ENCODE measurements at places on chromosomes 5 and 9.

GRCh38 chr9:126502417-126503332 lies 111.1 kb upstream of the LMX1B start:
- DNase-seq, result no peak

DNA sequence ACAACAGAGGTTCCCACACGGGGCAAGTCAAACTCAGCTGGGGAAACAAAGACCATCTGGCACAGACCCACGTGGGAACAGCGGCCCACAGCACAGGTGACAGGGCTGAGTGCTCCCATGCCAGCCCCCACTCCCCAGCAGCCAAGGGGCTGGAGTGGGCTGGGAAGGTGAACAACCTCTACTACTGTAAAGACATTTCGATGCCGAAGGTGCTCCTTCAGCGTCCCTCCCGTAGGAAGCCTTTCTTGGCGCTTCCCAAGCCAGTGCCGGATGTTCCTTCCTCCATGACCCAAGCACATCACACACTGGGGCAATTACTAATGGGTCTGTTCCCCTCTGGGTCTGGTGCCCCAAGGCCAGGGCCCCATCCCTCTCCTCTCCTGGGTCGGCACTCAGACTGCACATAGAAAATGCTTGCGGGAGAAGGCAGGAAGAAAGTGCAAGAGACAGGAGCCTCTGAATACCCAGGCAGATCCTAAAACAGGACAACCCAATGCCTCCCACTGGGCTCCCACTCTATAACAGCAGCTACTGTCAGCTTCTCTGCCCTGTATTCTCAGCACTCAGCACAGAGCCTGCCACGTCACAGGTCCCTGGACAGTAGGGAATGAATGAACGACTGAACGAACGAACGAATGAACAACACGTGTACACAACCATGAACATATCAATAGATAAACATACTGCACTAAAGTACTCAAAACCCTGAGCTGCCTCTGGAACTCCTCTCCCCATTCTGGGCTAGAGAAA lies 77.0 kb upstream of the LRRTM2 start:
- no peak for DNase-seq

DNA sequence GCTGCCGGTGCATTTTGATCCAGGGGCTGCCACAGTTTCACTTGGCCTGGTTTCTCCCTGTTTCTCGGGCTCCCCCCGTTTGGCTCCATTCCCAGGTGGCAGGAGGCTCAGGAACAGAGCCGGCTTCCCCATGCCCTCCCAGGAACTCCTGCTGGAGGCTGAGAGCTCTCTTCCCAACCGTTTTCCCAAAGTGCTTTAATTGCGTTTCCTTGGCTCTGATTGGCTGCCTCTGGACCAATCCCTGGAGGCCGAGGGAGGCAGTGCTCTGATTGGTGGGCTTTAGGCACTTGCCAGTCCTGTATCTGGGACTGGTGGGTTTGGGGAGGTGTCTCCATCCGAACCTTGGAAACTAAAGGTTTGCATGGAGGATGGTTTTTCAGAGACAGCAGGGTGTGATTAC lies 4.9 kb downstream of the TSPAN17 start:
- no peak for DNase-seq

GRCh38 chr5:122863240-122863639 lies 17.8 kb downstream of the SNX24 start:
- DNase-seq, result no peak

DNA sequence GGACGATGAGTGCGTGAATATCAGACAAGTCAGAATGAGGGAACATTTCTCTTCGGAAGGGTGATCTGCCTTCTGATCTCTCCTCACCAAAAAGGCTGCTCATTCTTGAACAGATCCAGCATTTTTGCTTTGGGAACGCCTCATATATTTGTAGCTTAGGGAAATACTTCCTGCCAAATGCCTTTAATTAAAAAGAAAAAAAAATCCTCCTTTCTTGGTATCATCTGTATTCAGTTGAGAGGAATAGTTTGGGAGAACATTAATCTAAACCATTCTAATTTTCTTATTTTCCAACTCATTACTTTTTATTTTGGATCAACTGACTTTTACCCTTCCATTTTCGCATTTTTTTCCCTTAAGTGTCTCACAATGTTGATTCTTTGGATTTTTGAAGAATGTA lies 163.4 kb downstream of the SNX18 start:
- no peak for DNase-seq

GRCh38 chr9:9942764-9943424 lies 669.9 kb downstream of the PTPRD start:
- peak; percentile 12 for DNase-seq

DNA sequence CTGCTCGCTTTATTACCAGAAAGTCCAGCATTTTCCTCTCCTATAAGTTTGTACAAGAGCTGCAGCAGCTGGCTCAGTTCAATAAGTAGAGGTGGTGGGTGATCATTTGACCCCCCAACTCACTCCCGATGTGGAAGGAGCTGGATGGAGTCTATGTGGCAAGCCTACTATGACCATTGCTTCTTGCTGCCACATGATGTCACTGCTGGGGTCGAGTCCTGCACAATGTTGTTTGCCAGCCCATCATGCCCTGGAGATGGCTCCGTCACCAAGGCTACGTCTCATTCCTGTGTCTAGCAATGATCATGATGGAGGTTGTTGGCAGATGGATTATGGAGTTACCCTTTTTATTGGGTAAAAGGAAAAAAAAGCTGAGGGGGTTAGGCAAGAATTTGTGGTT lies 266.3 kb downstream of the PSAT1 start:
- DNase-seq, result no peak

GRCh38 chr5:153953411-153953810 lies 85.3 kb downstream of the FAM114A2 start:
- no peak for DNase-seq

GRCh38 chr9:136920734-136921231 lies 23.8 kb downstream of the FBXW5 start:
- DNase-seq, result no peak

- no peak for DNase-seq
Measured at GRCh38 chr5:168920019-168920810, 341.0 kb upstream of the PANK3 start.

GRCh38 chr5:157271740-157272271 lies 5.9 kb downstream of the CYFIP2 start:
- DNase-seq, result peak; percentile 63

DNA sequence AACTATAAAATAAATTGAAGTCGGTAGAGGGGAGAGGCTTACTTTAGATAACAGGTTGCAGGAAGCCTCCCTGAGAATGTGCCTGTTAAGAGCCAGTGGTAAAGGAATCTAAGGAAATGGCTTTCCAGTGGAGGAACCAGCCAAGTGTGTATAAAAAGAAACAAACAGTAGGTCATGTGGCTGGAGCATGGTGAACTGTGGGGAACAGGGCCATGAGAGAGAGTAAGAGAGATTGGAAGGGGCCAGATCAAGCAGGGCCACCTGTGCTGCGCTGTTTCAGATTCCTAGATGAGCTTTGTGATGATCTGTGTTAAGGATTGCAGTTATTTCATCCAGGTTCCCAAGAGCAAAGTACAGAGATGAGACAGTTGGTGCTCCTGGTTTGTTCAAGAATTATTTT lies 152.7 kb upstream of the SGCD start:
- no peak for DNase-seq

DNA sequence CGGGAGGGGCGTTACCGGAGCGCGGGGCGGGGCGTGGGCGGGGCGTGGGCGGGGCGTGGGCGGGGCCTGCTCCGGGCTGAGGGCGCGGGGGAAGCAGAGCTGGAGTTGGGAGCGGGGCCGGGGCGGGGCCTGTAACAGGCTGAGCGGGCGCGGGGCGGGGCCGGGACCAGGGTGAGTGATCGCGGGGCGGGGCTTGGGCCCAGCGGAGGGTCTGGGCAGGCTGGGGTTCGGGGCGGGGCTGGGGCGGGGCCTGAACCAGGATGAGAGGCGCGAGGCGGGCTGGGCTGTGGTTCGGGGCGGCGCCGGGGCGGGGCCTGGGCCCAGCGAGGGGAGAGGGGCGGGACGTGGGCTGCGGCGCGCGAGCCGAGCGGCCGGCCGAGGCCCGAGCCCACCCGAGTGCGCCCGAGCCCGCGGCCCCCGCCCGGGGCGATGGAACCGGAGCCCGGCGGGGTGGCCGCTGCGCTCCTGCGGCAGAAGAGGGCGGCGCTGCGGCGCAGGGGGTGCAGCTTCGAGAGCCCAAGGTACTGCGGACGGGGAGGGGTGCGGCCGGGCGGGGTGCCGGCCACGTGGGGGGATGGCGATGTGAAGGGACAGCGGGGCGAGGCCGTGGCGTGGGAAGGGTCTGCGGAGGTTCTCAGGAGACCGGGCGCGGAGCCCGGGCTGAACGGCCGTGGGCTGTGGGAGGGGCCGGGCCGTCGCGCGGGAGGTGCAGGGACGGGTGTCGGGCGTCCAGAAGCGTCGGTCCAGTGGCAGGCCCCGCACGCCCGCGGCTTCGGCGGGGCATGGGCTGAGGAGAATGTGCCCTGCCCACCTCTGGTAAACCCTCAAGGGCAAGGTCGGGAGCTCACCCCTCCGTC lies 39.5 kb upstream of the GARNL3 start:
- DNase-seq, result peak; percentile 88

DNA sequence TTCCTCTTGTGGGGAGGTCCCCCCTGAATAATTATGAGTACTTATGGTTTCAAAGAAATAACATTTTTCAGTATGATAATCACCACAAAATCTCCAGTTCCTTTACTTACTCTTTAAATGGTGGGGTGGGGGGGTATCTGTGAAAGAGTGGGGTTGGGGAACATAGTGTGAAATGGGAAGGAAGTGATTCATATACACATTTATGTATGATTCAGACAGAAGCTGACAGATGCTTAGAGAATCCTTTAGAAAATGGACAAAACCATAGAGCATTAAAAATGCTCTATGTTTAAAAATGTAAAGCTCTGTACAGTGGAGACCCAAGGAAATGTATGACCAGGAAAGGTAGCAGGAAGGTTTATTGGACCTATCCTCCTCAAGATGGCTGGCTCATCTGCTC lies 267.5 kb upstream of the GRIA1 start:
- DNase-seq, result no peak

GRCh38 chr5:58486290-58486689 lies 4.9 kb upstream of the GAPT start:
- no peak for DNase-seq

DNA sequence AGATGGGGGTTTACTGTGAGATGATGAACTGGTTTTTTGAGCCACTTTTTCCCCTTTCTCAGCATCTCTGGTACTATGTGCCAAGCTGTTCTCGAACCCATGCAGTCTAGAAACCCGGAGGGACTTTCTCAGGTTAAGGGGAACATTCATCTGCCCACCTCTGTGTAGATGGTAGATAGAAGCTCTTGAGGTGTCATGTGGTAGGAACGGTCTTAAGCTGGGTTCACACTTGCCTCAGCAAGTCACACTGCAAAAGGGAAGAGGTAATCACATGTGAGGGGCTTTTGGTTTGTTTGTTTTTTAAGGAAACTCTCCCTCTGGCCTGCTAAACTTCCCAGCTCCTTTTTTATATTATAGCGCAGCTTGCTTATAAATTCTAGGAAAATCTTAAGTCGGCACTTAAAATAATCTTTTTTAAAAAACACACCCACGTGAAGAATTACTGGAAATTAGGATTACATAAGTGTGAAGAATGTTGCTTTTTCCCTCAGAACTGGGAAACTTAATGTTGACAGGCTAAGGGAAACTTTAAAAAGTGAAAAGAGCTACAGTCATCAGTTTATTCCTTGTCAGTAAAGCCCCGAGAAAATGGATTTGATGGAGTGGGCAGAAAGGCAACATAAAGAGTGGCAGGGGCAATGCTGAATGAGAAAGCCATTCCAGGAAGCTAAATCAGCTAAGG lies 430.3 kb downstream of the ARHGEF28 start:
- no peak for DNase-seq

GRCh38 chr5:134979416-134979815 lies 11.7 kb downstream of the CATSPER3 start:
- DNase-seq, result no peak

DNA sequence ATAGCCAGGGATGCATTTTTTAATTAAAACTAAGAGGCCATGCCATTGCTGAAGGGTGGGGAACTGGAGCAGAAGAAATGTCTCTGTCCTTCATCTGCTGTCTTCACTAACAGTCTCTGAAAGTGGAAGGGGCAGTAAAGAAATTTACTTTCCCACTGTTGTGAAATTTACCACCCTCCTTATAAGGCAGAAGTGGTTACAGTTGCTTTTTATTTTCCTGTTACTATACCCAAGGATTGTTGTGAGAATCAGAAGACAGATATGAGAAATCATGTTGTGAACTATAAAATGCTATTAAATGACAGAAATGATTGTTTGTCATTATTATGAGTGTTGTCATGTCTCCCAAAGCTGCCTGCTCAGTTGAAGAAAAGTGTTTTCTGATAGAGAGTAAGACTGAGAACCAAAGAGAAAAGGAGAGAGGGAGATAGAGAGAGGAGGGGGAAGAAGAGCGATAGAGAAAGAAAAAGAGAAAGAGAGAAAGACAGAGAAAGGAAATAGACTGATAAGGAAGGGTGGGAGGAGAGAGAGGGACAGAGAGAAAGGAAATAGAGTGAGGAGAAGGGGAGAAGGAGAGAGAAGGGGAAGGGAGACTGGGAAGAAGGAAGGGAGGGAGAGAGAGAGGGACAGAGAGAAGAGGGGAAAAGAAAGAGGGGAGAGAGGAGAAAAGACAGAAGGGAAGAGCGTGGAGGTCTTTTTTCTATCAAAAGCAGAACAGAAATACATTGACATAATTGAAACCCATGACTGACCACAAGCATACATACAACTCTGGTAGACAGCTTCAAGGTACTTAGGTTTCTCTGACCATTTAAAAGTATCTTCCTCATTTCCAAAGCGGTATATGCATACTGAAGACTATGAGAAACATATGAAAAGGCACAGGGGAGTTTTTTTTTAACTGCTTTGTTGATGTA lies 22.5 kb downstream of the SEC61B start:
- no peak for DNase-seq

DNA sequence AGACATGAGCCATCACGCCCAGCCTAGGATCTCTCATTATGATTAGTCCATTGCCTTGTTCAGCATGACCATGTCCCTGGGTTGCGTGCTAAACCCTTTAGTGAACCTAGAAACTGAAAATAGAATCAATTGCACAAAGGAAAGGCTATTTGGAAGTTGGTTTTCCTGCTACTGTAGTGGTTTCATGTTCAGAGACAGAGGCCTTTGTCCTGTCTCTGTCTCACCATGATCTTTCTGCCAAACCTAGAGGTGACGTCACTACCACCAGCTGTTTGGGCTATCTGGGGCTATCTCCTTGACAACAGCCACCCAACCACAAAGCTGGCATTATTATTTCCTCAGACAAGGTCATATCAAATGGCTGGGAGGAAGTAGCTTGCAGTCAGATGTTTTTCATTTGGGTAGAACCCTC lies 4.0 kb upstream of the CDK5RAP2 start:
- DNase-seq, result no peak

GRCh38 chr5:154333016-154333415 lies 112.8 kb upstream of the SAP30L start:
- no peak for DNase-seq

- DNase-seq, result no peak
Measured at GRCh38 chr5:140261403-140262171, 41.3 kb downstream of the PFDN1 start.

DNA sequence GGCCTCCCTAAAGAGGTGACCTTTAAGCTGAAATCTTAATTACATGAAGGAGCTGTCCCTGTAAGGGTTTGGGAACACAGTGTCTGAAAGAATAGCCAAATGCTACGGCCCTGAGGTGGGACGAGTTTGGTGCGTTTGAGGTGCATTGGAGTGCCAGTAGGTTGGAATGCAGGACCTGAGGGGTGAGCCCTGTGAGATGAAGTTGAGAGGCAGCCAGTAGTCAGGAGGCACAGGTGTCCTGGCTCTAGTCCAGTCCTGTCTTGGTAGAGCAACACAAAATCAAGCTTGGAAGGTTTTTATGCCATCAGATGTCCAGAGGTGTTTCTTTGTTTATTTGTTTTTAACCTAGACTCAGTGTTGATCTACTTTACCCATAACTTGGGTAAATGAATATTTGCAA lies 108.5 kb downstream of the ARHGAP26 start:
- DNase-seq, result no peak

Data from stimulated activated CD8-positive, alpha-beta memory T cell treated with anti-CD3 and anti-CD28 coated beads, Interleukin-4, amount 100 ng/mL, for 24 hours (primary cell).